Stimulated activated naive CD8-positive, alpha-beta T cell treated with anti-CD3 and anti-CD28 coated beads, Interleukin-15, Interleukin-2, amounts not matched to agents 100 U/mL and 50 U/mL, for 24 hours (primary cell): ENCODE measurements at places on chromosomes 1 and 21.

- no peak for DNase-seq
Observed at GRCh38 chr21:41600556-41600955, 92.6 kb upstream of the TMPRSS2 start.

DNA sequence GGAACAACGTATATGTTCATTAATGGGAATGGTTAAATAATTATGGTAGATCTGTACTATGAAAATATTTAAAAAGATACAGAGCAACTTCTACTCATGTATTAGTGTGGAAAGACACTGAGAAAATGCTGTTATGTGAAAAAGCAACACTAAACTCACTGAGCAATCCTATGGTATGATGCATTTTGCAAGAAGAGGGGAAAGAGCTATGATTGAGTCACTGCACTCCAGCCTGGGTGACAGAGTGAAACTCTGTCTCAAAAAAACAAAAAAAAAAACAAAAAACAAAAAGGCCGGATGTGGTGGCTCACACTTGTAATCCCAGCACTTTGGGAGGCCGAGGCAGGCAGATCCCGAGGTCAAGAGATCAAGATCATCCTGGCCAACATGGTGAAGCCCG is 44.4 kb downstream of the ATP5PO start:
- DNase-seq: no peak

GRCh38 chr21:42672699-42673458 is 19.5 kb downstream of the PDE9A start:
- no peak for DNase-seq

DNA sequence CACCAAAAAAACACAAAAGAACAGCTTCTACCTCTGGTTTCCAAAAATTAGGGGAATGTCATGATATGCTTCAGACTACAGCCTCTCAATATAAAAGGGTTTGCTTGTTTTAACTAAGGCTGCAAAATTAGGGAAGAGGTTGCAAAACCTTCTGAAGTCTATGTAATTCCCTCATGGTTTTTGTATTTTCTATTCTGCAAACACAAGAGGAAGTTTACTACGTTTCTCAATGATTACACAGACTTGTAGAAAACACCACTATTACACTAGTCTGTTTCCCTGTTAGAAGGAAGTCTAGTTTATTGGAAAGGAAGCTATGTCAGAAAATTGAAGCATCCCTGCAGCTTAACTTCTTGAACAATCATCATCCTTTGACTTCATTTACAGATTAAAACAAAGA is 229.7 kb upstream of the FMN2 start:
- no peak for DNase-seq
